Femur (tissue), 1 donor: ENCODE measurements at places on chromosomes 4 and X.

GRCh38 chr4:110004556-110004955, 91.9 kb downstream of the EGF start:
- no peak for DNase-seq

DNA sequence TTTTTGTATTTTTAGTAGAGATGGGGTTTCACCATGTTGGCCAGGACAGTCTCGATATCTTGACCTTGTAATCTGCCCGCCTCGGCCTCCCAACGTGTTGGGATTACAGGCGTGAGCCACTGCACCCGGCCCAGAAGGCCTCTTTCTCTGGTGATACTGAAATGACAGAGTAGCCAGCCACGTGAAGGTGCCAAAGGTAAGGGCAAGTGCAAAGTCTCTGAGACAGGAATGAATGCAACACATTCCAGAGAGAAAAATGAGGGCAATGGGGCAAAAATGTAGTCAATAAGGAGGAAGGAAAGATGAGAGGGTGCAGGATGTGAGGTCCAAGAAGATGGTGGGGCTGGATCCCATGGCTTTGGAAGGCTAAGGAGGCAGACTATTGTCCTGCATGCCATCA, 176.0 kb downstream of the NR3C2 start:
- DNase-seq: no peak

- DNase-seq: no peak
Measured at GRCh38 chr4:100147684-100148083, 42.6 kb downstream of the DDIT4L start.

GRCh38 chr4:88793475-88793874, 95.8 kb upstream of the NAP1L5 start:
- no peak for DNase-seq

GRCh38 chr4:145496292-145496691, 14.6 kb downstream of the SMAD1 start:
- DNase-seq: no peak

DNA sequence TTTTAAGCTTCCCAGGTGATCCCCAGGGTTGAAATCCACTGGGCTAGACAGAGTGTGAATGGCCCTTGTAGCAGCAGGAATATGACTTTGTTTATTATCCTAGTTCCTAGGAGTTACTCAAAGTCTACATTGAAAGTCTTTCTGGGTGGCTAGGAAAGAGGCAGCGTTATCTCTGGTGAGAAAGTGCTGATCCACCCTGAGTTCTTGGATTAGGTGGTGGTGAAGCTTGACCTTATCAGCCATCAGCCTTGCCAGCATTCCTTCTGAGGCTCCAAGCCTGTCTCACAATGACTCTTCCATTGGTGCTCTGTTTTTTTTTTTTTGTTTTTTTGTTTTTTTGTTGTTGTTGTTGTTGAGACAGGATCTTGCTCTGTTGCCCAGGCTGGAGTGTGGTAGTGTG, 83.1 kb upstream of the CLCN4 start:
- no peak for DNase-seq

- DNase-seq: no peak
Measured at GRCh38 chrX:114905251-114905650, 112.2 kb downstream of the IL13RA2 start.

DNA sequence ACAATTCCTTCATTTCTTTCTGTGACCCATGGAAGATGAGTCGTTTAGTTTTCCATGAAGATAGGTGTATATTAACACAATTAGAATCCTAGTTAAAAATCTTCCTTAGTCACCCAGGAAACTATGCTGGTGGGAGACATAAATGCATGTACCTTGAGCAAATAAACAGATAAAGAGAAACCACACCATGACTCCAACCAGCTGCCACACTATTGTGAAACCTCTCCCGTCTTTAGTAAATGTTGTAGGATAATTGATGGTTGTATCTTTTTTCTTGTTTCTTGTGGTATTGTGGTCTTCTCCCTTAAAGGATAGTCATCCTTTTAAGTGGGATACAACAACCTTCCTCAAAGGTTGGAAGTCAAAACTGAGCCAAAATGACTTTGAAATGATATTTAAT, 103.8 kb upstream of the LEF1 start:
- DNase-seq: no peak

DNA sequence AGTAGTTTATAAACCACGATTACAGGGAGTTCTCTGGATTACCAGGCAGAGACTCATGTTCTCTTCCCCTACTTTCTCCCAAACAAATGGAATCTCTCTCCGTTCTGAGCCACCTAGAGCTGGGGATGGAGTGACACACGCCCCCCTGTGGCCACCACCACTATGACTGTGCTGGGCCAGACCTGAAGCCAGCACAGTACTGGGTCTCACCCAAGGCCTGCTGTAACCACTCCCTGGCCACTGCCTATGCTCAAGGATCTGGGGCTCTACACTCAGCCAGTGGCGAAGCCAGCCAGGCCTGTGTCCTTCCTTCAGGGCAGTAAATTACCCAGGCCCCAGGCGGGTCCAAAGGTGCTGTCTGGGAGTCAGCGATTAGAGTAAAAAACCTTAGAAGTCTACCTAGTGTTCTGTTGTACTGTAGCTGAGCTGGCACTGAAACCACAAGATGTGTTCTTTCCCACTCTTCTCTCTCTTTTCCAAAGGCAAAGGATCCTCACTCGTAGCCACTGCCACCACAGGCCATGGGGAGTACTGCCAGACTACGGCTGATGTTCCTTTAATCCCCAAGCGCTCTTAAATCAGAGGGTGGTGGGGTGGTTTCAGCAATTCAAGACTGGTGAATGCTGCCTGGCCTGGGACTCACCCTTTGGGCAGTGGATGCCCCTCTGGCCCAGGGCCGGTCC, 412.2 kb upstream of the ARX start:
- no peak for DNase-seq
